ENCODE measurements at places on chromosomes 1 and 21.

GRCh38 chr1:154792899-154793298 is 77.2 kb downstream of the KCNN3 start:
- DNase-seq: no peak

- DNase-seq: no peak
Observed at GRCh38 chr1:68174738-68175113, 57.6 kb downstream of the WLS start.

DNA sequence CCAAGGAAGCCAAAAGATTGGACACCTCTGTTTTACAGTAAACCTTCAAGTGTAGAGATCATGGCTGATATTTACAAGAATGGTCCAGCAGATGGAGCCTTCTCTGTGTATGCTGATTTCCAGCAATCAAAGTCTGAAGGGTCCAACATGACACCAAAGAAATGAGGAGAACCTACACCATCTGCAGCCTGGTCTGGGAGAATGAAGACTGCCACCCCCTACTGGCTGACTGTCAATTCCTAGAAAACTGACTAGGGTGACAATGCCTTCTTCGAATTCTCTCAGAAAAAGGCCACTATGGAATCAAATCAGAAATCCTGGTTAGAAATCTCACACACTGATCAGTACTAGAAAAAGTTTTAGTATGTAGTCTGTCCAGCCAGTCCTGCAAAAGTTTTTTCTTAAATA is 83.3 kb downstream of the CDC42BPA start:
- DNase-seq: no peak

GRCh38 chr1:159483501-159483900 is 44.0 kb downstream of the OR10J1 start:
- no peak for DNase-seq

DNA sequence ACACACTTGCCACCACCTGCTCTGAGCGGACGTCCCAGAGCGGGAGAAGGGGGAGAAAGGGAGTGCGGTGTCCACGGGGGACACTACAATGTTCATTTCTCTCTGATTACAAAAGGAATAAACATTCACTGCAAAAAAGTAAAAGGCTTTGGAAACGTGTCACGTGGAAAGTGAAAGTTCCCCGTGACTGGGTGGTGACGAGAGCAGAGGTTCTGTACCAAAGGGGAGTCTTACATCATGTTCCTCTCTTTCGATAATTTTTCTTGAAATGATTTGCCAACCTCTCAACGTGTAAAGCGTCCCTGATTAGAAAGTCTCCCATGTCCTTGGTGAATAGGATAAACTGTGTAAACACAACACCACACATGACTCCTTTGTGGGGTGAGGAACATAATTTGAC is 22.0 kb upstream of the PRDM15 start:
- DNase-seq: no peak

GRCh38 chr1:25217598-25218232 is 14.6 kb downstream of the SYF2 start:
- DNase-seq: no peak

GRCh38 chr1:64616039-64616438 is 128.8 kb upstream of the RAVER2 start:
- DNase-seq: no peak

GRCh38 chr1:36212782-36213181 is 11.5 kb upstream of the THRAP3 start:
- no peak for DNase-seq

DNA sequence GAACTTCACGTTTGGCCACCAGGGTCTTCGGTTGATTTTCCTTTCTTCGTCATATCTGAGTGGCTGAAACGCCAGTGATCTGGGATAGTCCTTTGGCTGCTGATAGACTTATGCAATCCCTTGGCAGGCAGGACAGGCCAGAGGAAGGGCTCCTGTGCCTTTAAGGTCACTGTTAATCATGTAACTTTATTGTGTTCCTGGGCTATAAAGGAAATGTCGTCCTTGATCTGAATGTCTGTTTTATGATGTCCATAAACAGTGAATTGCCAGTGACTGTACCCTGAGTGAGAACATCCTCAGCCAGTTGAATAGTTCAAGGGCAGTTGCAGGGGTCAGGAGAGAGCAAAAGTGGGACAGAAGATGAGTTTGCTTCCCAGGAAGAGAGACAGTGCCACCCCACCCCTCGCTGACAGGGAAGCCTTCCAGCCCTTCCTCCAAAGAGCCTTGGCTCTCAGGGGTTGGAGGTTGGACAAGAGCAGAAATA is 68.0 kb downstream of the PDE9A start:
- DNase-seq: no peak

DNA sequence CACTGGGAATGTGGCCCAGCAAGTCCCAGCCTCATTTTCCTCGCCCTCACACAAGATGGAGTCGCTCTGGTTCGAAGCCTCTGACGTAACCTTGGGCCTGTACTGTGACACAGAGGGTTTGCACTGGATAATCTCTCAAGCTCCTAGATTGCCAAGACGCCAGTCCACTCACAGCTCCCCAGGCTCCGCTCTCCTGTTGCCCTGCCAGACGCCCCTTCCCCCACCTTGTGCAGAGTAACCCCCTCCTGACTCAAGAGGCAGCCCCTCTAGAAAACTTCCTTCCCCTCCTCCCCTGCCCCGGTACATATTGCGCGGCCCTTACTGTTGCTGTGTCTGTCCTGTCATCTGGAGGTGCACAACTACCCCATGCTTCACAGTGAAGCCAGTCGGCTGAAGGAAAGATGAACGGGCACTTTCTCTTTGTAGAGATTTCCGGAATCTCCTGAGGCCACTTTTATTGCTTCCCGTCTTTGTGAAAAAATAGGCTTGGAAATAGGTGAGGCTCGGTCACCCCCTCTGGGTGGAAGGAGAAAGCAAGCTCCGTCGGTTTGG is 981 bp upstream of the KIAA1614 start:
- no peak for DNase-seq

GRCh38 chr1:60581455-60582220 is 500.7 kb upstream of the NFIA start:
- no peak for DNase-seq

DNA sequence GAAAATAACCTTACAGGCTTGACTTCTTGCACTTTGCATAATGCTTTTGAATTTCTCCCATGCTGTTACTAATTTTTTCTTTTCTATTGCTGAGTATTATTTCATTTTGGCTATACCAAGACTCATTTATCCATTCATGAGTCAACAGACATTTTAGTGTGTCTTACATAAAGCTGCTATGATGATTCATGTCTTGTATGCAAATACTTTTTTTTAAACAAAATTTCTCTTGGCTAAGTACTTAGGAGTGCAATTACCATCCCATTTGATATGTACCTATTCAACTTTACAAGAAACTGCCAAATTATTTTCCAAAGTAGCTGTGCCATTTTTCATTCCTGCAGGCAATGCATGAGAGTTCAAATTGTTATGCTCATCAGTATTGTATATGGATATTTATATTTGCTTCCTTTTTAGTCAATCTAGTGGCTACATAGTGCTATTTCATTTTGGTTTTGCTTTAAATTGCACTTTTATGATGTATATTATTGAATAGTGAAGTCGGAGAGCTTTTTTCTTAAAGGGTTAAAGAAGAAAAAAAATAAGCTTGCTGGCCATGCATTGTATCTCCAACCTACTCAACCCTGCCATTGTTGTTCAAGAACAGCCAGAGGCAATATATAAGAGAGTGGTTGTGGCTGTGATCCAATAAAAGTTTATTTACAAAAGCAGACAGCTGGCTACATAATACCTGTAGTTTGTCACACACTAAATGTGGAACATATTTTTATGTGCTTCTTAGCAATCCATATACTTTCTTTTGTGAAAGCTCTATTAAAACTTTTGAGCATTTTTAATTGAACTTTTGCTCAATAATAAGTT is 862.8 kb downstream of the KCNT2 start:
- no peak for DNase-seq

GRCh38 chr1:108152782-108153222 is 47.3 kb downstream of the SLC25A24 start:
- DNase-seq: no peak

GRCh38 chr1:3657578-3658230 is 5.4 kb downstream of the TP73 start:
- DNase-seq: no peak

GRCh38 chr1:156816561-156817328 is at the start of gene SH2D2A:
Gene SH2D2A (minus strand): TSS chr1:156816848. CDS start chr1:156816708, 140 bp downstream.
- peak; percentile 90 for DNase-seq

DNA sequence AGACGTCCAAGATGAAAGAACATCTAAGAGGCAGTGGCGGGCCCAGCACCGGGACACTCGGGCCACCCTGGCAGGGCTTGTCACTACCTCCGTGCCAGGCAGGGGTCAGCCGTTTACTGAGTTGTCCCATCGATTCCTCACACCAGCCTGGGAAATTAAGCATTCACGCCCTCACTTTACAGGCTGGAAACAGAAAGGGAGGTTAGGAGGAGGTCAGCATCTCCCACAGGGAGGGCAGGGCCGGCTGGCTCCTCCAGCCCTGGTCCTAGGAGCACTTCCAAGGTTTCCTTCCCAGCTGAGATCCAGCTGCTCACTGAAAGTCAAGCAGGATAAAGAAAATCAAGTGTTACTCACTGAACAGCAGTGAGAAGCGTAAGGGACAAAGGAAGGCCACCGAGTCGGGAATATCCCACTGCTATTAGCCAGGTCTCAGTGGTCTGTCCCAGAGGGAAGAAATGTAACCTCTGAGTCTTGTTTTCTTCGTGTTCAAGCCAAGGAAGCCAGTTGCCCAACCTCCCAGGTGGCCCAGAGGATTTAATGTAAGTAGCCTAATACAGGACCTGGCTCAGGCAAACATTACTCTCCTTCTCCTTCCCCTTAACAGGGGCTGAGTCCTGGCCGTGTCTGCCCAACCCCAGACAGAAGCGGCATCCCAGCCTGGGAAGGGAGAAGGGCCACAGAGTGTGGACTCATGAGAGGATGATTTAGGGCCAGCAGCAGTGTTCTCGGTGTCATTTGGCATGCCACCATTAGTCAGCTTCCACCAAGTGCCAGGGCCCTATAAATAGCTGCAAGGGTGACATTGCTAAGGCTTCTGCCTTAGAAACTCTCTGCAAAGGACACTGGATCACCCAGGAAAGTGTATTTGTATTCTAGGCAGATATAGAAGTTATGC is 203.1 kb upstream of the GALNT2 start:
- DNase-seq: no peak

GRCh38 chr21:41953249-41953830 is 478 bp downstream of the C2CD2 start:
- DNase-seq: no peak

DNA sequence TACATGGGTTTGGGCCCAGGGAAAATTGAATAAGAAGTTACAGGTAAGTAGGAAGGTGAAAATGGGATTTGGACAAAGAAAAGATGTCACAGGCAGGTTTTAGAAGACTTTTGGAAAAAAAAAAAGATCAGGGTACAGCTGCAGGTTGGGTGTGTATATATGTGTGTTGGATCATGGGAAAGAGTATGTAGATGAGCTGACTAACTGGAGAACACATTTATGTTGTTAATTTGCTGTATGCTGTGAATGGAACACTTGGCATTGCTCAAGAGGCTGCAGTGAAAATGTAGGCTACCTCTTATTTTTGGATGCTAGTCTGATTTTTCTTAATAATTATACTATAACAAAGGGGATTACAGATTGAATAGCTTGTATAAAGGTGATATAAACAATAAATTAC is 577.7 kb upstream of the USP24 start:
- DNase-seq: no peak

DNA sequence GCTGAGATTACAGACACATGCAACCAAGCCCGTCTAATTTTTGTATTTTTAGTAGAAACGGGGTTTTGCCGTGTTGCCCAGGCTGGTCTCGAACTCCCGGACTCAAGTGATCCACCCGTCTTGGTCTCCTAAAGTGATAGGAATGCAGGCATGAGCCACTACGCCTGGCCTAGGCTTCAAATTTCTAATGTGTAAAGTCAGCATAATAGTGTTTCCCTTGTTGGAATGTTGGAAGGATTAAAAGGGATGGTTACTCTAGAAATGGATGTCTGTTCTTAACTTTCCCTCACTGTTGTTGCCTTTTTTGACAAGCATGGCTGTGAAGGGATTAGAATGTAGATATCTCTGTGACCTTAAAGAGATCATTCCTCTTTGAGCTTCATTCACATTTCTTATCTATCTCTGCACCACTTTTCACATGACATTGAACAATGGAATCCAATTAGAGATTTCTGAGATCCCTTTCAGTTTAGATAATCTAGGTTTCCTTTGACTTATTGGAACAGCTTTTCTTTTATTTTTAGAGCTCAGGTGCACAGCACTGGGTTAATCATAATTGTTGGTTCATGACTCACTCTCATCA is 33.7 kb downstream of the NFASC start:
- DNase-seq: no peak

DNA sequence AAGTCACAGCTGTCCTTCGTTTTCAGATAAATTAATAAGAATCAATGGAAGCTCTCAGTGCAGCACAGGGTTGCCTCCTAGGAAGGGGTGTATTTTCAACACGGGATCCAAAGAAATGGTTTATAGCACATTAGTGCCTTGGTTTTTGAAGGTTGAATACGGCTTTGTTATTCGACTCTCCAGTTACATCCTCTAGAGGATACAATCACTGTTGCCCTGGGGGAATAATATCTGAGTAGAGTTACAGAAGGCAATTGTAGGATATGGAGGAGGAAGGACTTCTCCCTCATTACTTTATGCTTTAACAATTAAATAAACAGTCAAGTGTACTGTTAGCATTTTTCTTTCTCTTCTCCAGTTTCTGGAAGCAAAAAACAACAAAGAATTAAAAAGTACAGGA is 14.3 kb upstream of the ZNF326 start:
- no peak for DNase-seq

DNA sequence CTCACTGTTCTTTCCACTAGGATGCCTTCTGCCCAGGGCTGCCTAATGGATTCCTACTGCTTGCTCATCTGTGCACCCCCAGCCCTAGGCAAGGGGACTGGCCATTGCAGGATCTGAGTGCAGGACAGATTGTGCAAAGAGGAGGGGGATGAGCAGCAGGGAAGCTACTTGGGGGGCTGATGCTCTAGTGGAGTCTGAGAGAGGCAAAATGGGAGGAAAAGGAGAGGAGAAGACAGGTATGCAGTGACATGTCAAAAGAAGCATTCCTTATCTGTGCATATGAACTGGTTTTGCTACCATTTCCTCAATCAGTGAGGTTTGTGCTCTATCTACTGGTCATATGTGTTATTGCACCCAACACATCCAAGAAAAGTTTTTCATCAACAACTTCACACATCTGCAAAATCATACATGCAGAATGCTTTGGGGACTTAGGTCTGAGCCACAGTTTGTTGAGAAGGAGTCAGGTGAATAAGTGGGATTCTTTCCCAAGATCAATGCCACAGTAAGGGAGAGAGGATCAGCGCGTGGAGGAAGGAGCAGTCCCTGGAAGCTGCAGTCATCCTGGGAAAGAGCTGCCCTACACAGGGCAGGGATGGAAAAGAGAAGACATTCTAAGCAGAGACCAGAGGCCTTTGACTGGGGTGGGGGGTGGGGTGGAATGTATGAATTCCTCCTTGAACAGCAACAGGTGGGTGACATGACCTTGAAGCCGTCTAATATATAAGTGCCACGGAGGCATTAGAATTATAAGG is 14.4 kb downstream of the SLC5A9 start:
- no peak for DNase-seq

- no peak for DNase-seq
Observed at GRCh38 chr1:109785446-109786111, 21.9 kb upstream of the EPS8L3 start.

- no peak for DNase-seq
Observed at GRCh38 chr1:59162665-59163064, 134.2 kb upstream of the FGGY start.

GRCh38 chr1:169495916-169496315 is 10.2 kb upstream of the SLC19A2 start:
- no peak for DNase-seq

GRCh38 chr21:46656820-46657219 is 21.3 kb downstream of the PRMT2 start:
- no peak for DNase-seq
